Epithelial cell of umbilical artery (primary cell): ENCODE measurements at places on chromosomes 7 and 10. TPM values are rescaled to one million over a fixed set of nuclear protein-coding genes. Genes with fewer than 3 reads are reported as not detected.

Gene GALNT17
- not detected in 2 replicates for total RNA-seq

Gene WBP1L
- 24.7 and 58.4 TPM in 2 replicates for total RNA-seq

Gene CLDN4
- total RNA-seq = 0.46 TPM in 1 of 2 replicates, not detected in the other

Gene CYP26C1
- 0.32 and 1.4 TPM in 2 replicates for total RNA-seq

Gene MALRD1
- under 0.01 TPM in 1 of 2 replicates, not detected in the other for total RNA-seq

Gene SLC26A3
- not detected in 2 replicates for total RNA-seq

Gene NPSR1
- not detected in 2 replicates for total RNA-seq

Gene RTKN2
- total RNA-seq = 1.2 and 1.3 TPM in 2 replicates
